Left forelimb (tissue), 1 donor: ENCODE measurements at places on chromosomes 12 and 14.
A peak's percentile ranks its signal among the peaks of the same experiment; 100 is the strongest.

GRCh38 chr14:66011855-66012254 lies 474.3 kb upstream of the CCDC196 start:
- DNase-seq: no peak

DNA sequence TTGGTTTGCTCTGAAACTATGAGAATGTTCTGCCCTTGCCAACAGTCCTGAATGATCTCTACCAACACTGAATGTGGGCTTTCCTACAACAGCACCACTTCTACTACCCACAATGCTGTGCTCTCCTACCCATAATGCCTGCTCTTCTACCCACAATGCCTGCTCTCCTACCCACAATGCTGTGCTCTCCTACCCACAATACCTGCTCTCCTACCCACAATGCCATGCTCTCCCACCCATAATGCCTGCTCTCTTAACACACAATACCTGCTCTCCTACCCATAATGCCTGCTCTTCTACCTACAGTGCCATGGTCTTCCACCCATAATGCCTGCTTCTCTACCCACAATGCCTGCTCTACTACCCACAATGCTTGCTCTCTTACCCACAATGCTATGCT lies 92.3 kb downstream of the KCNK13 start:
- DNase-seq: no peak

GRCh38 chr12:112887550-112887949 lies 19.2 kb upstream of the OAS1 start:
- no peak for DNase-seq

- DNase-seq: no peak
These were observed 1145.8 kb downstream of the GALC start for GRCh38 chr14:86847140-86847539.

DNA sequence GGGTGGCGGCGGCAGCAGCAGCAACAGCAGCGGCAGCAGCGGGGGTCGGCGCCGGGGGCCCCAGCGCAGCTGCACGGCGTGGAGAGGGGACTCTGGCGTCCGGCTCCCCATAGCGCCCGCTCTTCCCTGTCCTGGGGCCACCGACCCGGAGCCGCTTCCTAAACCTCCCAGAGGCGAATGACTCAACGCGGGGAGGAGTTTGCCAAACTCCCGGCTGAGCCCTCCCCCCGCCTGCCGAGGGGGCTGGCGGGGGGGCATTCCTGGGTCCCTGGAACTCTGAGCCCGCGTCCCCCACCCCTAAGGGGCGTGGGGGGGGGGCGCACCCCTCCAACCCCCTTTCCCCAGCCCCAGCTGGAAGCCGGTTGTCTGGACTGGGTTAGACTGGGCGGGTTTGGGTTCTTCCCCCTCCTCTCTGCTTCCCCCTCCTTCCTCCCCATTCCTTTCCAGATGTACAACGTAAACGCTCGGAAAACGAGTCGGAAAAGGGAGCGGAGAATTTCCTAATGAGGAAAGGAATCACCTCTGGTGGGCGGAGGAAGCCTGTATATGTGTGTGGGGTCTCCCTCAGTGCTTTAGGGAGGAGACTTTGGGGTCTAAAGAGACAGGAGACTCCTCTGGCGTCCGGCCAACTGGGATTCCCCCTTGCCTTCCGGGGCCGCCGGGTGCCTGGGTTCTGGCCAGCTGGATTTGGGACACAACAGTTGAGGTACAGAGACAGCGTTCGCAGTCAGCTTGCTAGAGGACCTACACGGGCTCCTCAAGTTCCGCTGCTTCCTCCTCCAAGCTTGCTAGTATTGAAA lies at the start of gene ITGA5:
TSS of gene ITGA5 (minus strand) at position 179 of the 800 bp plus-strand sequence. CDS start at position 111, 68 bp downstream.
- peak; percentile 85 for DNase-seq

DNA sequence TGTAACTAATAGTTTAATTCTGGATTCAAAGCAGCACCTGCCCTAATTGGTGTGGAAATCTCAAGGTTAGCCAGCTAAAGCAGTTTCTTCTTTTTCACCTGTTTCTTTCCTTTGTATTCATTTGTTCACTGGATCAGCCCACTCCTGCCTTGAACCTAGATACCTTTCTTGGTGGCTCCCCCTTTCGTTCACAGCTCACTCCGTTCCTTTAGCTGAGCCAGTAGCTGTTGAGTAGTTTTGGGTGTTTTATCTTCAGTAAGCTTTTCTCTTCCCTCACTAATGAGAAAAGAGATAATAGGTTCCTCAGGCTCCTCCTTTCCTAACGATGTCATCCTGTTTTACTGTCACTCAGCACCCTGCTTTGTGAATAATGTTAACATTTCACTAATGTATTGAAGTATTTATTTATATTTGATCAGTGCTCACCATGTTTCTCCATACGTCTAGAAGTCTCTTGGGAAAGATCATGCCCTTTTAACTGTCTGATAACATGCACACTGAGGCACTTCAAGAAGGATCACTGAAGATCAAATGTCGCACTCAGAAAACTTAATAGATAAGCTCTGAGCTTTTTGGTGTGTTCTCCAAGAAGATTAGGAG lies 121.1 kb downstream of the TGFB3 start:
- no peak for DNase-seq

GRCh38 chr12:55833056-55833455 lies 3.7 kb upstream of the DNAJC14 start:
- no peak for DNase-seq

GRCh38 chr12:50961708-50962107 lies 9.4 kb downstream of the HIGD1C start:
- no peak for DNase-seq

DNA sequence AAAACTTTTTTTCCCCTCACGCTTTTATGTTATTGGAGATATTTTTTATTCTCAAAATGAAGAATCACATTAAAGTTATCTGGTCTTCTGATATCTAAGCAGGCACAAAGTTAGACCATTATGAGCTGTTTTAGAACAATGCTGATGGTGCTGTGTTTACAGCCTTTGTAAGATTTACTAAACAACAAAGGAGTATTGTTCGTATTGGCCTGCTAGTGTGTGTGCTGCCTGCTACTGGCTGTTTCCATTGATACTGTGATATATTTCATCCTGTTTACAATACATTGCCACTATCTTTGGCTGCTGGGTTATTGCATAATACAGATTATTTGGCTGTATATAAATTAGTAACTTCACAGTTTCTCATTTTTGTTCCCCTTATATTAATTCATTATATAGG lies 220.8 kb downstream of the ITPR2 start:
- DNase-seq: no peak

DNA sequence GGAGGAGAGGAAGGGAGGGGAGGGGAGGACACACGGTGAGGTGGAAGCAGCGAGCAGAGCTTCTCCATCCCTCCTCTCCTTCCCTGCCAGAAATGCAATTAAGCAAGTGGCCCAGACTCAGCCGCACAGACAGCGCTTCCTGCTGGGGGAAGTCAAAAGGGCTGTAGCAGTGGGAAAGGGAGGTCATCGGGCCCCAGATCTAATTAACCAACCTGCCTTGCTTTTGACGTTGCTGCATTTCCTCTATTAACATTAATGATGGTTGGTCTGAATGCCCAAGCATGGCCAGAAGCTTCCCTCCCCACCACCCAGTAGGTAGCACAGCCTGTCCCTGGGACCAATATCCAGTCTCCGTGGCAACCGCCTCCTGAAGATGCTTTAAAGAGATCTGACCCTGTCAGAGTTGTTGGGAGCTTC lies 4.6 kb upstream of the NGB start:
- no peak for DNase-seq

- DNase-seq: no peak
These were observed 181.8 kb downstream of the FUT8 start for GRCh38 chr14:65594153-65594881.

DNA sequence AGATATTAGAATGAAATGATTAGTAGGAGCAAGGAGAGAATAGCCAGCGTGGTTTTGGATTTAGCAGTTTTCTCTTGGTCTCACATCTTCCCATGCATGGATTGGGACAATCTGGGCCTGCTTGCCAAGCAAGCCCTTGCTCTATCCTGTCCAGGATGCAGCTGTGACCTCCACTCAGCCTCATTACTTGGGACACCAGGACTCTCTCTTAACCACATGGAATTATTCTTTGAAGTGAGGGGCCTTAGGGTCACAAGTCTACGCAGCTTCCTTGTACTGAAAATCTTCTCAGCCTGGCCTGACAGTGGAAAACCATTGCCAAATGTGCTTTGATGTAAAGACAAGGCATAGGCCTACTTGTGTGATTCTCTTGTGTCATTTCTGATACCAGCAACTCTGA lies 28.0 kb upstream of the DCN start:
- no peak for DNase-seq

DNA sequence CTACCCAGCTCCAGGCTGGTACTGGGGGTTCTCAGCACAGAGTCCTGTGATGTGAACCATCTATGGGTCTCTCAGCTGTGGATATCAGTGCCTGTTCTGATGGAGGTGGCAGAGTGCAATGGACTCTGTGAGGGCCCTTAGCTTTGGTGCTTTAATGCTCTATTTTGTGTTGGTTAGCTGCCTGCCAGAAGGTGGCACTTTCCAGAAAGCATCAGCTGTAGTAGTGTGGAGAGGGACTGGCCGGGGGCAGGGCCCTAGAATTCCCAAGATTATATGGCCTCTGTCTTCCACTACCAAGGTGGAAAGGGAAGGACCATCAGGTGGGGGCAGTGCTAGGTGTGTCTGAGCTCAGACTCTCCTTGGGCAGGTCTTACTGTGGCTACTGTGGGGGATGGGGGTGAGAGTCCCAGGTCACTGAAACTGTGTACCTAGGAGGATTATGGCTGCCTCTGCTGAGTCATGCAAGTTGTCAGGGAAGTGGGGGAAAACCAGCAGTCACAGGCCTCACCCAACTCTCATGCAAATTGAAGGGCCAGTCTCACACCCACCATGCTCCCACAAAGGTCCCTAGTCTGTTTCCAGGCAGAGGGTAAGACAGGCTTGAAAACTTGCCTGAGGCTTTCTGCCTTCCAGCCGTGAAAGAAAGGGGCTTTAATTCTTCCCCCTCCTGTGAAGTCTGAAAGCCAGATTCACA lies 878.1 kb downstream of the C12orf50 start:
- DNase-seq: no peak

DNA sequence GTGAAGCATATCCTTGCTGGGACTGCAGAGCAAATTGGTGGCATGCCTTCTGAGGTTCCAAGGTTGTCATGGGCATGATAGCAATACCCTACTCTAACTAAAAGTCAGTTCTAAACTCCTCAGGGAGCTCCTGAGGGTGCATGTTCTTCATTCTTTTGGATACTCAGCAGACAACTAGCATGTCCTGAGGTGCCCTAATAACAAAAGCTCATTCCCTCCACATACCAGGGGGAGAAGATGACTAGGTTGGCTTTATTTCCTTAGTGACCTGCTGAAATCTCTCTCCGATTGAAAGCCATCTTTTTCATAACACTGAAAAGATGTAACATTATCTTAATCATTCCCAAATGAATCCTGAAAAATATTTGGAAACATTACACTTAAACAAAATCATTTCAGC lies 188.7 kb upstream of the IGF1 start:
- DNase-seq: no peak

DNA sequence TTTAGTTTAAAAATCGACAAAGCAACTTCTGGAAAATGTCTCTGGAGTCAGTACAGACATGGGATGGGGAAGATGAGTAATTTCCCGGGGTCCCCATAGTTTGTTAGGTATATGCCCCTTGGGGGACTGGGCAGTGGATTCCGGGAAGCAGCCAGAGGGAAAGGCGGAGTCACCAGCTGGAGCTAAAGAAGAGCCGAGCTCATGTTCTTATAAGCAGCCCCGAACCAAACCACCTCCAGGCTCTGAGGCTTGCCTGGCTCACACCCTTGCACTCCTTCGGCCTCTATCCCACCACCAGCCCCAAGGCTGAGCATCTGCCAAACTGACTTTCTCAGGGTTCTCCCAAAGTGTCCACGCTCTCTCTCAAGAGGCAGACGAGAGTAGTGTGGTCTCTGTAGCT lies 117.8 kb downstream of the PAH start:
- no peak for DNase-seq
